CD14-positive monocyte (primary cell): ENCODE measurements at places on chromosomes 11 and 22.

- no peak for DNase-seq
Measured at GRCh38 chr11:12116425-12117032, 6.1 kb downstream of the MICAL2 start.

- DNase-seq: no peak
Measured at GRCh38 chr11:119816660-119817059, 87.7 kb upstream of the NECTIN1 start.

DNA sequence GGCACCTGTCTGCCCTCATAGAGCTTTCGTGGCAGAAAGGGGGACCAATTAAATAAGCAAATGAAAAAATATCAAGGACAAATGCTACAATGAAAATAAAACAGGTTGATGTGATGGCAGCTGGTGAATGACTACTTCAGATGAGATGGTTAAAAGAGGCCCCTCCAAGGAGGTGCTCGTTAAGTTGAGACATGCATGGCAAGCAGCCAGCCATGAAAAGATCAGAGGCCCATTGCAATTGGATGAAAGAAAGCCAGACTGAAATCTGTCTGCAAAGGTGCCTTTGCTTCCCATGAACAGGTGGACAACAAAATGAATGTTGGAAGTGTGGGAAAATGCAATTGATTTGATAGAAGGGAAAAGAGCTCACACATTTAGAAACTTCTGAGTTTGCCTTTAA is 848 bp upstream of the TRPC6 start:
- DNase-seq: no peak

DNA sequence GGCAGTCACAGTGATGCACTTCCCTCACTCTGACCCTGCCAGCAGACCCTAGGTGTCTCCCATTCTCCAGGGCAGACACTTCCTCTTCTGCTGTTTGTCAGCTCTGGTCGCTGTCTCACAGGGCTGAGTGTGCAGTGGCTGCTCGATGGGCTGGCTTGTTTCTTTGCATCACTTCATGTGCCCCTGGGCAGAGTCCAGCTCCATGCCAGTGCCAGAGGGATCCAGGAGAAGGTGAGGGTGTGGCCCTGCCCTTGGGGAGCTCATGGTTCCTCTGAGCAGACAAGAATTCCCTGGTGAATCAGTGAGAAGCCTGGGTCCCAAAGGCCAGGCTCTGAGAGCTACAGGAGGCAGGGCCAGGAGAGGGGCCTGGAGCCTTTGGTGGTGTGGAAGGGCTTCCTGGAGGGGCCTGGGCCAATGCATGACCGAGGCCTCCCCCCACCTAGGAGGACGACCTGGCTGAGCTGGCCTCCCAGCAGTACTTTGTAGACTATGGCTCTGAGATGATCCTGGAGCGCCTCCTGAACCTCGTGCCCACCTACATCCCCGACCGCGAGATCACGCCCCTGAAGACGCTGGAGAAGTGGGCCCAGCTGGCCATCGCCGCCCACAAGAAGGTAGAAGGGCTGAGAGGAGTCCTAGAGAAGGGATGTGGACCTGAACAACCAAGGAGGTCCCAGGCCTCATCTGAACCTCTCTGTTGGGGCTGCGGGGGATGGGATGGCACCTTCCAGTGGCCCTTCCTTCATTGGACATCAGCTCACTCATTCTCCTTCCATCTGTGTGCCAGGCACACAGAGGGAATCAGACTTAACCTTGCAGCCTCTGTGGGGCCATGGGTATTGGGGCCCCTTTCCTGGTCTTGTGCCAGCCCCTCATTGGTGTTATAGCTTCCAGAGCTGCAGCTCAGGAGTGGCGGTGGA is 66.1 kb downstream of the MYO7A start:
- DNase-seq: no peak

GRCh38 chr11:111674941-111675340 is 72.7 kb downstream of the SIK2 start:
- DNase-seq: no peak

DNA sequence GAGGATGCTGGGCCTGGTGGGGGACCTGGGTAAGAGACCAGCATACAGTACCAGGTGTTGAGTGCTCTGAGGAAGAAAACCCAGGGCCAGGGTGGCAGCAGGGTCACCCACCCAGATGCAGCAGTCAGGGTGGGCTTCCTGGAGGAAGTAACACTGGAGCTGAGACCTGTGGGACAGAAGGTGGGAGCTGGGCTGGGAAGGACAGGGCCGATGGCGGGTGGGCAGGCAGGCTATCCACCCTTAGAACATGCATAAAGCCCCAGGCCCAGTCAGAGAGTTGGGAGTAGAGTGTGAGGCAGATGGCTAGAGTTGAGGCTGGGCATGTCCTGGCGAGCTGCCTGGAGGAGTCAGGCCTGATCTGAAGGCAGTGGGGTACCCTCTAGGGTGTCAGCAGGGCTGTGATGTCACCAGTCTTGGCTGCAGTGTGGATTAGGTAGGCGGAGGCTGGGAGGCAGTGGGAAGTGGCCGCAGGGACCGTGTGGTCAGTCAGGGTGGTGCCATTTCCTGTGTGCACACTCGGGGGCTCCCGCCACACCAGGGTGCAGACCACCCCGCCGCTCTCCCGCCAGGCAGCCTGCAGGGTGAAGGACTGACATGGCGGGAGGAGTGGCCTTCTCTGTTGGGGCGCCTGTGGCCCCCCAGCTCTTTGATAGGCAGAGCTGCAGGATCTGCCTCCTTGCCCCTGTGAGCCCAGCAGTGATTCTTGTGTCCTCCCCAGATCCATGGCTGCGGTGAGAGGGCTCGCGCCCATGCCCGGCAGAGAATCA is 35.3 kb downstream of the IGHMBP2 start:
- no peak for DNase-seq

DNA sequence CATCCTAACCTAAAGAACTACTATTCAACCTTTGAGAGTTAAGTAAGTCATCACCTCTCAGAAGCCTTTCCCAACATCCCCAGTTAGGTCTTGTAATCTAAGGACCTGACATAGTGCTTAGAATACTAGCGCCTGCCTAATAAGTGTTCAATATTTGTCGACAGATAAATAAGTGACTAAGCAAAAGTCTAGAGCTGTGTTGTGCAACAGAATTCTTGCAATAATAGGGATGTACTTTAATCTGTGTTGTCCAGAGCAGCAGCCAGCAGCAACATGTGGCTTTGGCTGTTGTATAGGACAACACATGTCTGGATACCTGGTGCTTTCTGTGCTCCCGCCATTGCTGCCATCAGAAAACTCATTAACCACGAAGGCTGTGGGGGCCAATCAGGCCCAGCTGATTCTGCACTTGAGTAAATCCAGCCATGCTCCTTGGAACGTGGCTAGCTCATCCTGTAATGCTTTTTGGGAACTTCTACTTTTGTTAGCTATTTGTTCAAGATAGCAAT is 66.8 kb upstream of the NTM start:
- no peak for DNase-seq

GRCh38 chr11:75946531-75947530 is 131.8 kb downstream of the UVRAG start:
- no peak for DNase-seq

DNA sequence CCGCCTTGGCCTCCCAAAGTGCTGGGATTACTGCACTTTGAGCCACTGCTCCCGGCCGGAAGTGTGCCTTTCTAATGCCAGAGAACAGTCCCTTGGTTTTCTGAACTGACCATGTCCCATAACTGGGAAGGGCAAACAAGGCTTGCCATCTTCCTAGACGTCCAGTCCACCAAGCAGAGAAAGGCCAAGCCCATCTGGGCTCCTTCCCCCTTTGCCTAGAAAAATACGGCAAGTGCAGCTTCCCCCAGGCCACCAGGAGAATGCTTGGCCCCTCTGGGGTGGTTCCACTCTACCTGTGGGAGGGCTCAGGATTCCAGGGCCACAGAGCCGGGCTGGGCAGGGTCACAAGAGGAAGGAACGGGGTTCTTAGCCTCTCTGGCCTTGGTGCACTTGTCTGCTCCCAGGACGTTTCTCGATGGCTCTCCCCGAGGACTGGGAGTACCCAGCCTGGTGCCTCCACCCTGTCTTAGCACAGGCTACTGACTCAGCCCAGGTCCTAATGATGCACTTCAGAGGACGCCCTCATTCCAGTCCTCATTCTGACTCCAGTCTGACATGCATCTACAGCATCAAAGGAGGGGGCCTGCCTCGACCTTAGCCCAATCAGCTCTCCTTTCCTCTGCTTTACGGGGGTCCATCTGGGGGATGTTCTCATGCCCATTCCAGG is 1.2 kb downstream of the USP2 start:
- no peak for DNase-seq

DNA sequence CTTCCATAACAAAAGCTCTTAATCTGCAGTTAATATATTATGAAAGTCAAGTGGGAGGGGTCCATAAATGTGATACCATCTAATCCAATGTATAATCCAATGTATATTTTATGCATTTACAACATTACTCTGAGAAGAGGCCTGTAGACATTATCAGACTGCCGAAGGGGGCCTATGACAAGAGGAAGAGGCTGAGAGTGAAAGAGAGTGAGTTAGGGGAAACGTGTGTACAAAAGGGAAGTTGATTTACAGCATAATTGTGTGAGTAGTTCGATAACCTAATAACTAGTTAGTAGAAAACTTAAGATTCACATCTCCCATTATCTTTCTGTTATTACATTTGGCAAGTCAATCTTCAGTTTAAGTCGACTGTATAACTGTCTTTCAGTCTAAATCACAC is 86.6 kb downstream of the DDX10 start:
- DNase-seq: peak; percentile 7

DNA sequence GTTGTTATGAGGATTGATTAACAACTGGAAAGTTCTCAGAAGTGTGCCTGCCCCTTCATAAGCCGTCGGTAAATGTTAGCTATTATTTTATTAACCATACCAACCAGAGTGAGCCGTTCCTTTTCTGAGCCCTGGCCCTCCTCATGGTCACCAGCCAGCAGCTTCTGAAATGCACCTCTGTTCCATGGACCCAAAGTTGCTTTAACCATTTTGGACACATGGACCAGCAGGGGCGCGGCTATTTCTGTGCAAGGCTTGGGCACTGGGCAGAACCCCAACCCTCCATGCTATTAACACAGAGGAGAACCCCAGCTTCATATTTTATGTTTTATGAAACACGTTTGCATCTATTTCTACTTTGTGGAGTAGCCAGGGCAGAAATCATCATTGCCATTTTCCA is 18.6 kb upstream of the SCGB1A1 start:
- DNase-seq: no peak

GRCh38 chr11:114705280-114706024 is 27.1 kb downstream of the NXPE2 start:
- no peak for DNase-seq

DNA sequence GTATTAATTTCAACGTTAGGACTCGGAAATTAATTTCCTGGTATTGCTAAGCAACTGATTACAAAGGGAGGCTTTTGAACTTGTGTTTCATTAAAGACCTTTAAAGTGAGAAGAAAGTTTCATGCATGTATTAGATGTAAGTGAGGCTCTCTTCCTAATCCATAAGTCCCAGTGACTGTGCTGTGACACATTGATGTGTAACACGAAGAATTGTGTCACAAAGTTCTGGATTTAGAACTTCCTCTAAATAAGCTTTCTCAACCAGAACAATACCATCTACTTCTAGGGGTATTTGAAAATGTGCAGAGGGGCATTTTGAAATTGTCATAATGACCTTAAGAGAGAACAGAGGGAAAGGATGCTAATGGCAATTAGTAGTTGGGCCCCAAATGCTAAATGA is 14.4 kb downstream of the DCUN1D5 start:
- peak; percentile 72 for DNase-seq

- no peak for DNase-seq
Measured at GRCh38 chr22:27962268-27963044, 43.4 kb upstream of the PITPNB start.

- no peak for DNase-seq
Measured at GRCh38 chr22:40875111-40875510, 13.2 kb upstream of the DNAJB7 start.

GRCh38 chr11:127962416-127962815 is 624.9 kb downstream of the ETS1 start:
- DNase-seq: no peak

DNA sequence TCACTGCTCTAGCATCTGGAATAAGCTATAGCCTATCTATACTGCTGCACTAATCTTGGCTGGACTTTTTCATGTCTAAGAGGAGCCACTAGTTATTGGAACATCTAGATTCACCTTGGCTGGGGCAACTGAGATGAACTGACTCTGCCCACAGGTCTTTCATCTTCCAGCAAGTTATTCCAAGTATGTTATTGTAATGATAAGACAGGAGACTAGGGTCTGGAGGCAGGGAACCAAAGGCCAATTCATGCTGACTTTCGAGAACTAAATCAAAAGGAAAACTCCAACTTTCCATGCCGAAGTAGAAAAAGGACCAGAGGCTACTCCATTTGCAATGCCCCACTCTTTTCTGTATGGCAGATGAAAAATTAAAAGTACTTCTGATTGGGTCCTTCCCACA is 1243.0 kb upstream of the RAG2 start:
- DNase-seq: no peak

DNA sequence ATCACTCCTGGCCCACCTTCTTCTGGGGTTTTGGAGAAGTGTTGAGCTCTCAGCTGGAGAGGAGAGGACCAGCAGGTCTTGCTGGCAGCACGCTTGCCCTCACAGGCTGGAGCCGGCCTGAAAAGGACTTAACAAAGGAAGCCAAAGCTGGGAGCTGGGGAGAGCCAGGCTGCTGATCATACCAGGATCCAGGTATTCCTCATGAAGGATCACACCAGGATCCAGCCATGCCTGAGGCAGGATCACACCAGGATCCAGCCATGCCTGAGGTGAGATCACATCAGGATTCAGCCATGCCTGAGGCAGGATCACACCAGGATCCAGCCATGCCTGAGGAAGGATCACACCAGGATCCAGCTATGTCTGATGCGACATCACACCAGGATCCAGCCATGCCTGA is 17.0 kb downstream of the MRGPRD start:
- peak; percentile 21 for DNase-seq

DNA sequence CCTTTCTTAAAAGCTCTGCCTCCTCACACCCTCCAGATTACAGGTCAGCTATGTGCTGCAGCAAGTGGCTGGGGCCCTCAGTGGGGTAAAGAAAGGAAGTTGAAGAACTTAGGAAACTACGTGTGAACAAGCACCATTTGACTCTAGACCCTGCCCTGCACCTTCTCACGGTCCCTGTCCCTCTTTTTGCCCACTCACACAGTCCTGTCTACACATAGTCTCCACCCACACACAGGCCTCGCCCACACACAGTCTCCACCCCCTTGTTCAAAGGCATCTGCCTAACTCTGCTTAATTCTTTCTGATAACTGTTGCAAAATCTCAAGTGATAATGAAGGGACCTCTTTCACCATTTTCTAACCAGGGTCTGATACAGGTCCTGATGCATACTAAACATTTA is 59.0 kb downstream of the TMPRSS5 start:
- DNase-seq: no peak
